Stimulated activated naive CD8-positive, alpha-beta T cell treated with anti-CD3 and anti-CD28 coated beads, Interleukin-15, amount 100 ng/mL, for 72 hours (primary cell): ENCODE measurements at places on chromosomes 4 and X.

DNA sequence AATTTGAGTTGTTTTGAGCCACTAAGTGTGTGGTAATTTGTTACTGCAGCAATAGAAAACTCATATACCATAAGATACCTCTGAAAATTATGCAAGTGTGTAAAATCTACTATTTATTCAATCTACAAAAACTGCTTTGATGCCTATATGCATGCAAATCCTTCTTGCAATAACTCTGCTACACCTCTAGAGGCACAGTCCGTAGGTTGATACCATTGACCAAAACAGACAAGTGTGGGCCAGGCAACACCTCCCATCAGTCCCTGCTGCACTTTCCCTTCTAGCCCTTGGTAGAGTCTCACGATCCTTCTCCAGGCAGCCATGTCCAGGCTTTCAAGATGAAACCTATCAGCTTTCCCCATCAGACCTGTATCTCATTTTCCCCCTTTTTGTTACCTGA, 48.8 kb upstream of the FAM9A start:
- DNase-seq: no peak

- DNase-seq: no peak
Observed at GRCh38 chr4:11252149-11252548, 176.5 kb downstream of the HS3ST1 start.

- DNase-seq: no peak
Observed at GRCh38 chr4:158845311-158846041, 76.7 kb downstream of the FNIP2 start.

GRCh38 chr4:4694296-4694772, 152.5 kb upstream of the STX18 start:
- DNase-seq: no peak
